ENCODE measurements at places on chromosomes 11 and 22.

GRCh38 chr11:63611395-63611747 is 2.9 kb downstream of the PLAAT3 start:
- DNase-seq = no peak

DNA sequence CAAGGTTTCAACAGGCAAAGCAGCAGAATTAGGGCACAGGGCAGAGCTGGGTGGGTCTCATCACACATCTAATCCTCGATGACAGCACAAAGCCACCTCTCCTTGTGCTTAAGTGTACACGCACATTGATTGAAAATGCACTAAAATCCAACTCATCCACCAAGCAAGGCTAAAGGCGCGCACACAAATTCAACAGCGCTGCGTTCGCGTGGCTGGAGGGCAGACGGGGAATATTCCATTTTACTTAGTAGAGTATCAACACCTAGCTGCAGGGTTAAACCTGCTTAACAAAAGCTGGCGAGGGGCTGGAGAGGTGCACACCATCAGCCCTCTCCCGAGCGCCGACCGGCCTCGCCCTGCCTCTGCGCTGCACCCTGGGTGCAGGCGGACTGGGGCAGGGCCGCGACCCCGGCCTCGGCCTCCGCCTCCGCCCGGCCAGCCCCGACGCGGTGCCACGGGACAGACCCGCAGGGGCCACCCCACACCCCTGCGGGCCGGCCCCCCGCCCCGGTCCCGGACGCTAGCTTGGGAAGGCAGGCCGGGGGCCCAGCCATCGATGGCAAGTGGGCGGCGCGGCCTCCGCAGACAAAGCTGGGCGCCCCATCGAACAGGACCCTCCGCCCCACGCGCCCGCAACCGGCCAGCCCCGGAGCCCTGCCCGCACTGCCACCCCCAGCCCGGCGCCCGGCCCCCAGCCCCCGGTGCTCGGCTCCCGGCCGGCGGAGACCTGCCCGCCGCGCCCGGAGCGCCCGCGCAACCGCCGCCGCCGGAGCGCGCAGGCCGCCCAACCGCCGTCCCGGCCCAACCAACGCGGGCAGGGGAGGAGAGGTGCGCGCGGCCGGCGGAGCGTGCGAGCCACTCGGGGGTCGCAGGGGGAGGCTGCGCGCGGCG is 929 bp downstream of the PRDM10 start:
- no peak for DNase-seq

DNA sequence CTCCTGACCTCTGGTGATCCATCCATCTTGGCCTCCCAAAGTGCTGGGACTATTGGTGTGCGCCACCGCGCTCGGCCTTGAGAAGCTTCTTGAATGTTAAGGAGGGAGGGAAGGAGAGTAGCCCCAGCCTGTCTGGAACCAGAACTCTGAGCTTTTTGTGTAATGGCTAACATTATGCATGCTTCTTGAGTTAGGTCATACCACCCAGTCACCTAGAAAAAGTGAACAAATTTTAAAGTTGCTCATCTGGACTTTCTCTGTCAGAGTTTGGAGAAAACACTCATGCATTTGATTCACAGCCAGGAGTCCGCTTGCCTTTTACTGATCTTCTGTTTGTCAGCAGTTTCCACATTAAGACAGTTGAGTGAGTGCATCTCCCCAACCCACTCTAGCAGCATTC is 82.1 kb downstream of the PPP6R3 start:
- no peak for DNase-seq

DNA sequence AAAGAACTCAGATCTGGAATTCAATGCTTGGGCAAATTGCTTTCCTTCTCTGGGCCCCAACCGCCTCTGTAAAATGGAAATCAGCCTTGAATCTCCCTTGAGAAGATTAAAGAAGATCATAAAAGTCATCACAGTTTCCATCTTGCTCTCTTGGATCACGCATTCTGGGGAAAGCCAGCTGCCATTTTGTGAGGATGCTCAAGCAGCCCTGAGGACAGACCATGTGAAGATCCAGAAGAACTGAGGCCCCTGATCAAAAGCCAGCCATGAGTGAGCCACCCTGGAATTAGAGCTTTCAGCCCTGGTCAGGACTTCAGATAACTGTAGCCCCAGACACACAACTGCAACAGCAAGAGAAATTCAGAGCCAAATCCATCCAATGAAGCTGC is 229.3 kb downstream of the MN1 start:
- DNase-seq = no peak

- no peak for DNase-seq
These were observed 4.3 kb downstream of the LRRC51 start for GRCh38 chr11:72084965-72085364.

- no peak for DNase-seq
These were observed 747.0 kb downstream of the BRD1 start for GRCh38 chr22:49080631-49081030.

- DNase-seq = no peak
These were observed 227.0 kb upstream of the NCAM1 start for GRCh38 chr11:112734207-112734606.

- DNase-seq = no peak
These were observed 17.8 kb downstream of the TMEM121B start for GRCh38 chr22:17103351-17103750.

GRCh38 chr11:30496935-30497334 is 89.2 kb downstream of the MPPED2 start:
- no peak for DNase-seq

- no peak for DNase-seq
These were observed 27.1 kb upstream of the NUP50 start for GRCh38 chr22:45136594-45136993.

- no peak for DNase-seq
These were observed 101.9 kb downstream of the MRTFA start for GRCh38 chr22:40534379-40535188.

GRCh38 chr11:11860103-11860979 is 18.6 kb downstream of the USP47 start:
- DNase-seq = no peak
